T-helper 2 cell treated with Interferon-gamma antibody and Interleukin-4, amounts not matched to agents 5 μg/mL and 100 μg/mL, for 36 hours (primary cell): ENCODE measurements at places on chromosomes 16 and 17.
A peak's percentile ranks its signal among the peaks of the same experiment; 100 is the strongest.

DNA sequence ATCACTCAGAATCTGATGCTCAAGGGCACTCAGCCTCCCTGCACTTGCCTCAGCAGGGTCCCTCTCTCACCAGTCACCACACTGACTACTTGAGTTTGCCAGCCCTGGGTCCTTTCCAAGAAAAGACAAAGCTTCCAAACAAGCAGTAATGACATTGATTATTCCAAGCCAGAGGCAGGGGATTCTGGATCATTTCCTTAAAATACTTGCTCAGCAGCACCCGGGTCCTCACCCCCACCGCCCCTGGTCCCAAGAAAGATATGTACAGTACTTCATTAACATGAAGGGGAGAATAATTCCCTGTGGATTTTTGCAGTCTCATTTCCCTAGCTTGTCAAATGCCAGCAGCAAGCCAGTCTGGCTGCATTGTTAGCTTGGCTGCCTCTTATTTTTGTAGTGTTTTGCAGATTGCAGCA is 83.2 kb upstream of the GNAO1 start:
- DNase-seq, result no peak

DNA sequence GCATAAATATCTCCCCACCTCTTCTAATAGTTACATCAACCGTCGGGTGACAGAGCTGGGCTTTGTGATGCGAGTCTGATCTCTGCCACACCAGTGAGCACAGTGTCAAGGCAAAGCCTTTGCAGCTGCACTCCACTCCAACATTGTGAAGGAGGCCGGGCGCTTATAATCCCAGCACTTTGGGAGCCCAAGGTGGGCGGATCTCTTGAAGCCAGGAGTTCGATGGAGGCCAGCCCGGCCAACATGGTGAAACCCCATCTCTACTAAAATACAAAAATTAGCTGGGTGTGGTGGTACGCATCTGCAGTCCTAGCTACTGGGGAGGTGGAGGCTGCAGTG is 18.9 kb downstream of the CYB5D2 start:
- DNase-seq, result no peak

- DNase-seq, result no peak
Measured at GRCh38 chr17:72976971-72977770, 115.3 kb downstream of the SLC39A11 start.

DNA sequence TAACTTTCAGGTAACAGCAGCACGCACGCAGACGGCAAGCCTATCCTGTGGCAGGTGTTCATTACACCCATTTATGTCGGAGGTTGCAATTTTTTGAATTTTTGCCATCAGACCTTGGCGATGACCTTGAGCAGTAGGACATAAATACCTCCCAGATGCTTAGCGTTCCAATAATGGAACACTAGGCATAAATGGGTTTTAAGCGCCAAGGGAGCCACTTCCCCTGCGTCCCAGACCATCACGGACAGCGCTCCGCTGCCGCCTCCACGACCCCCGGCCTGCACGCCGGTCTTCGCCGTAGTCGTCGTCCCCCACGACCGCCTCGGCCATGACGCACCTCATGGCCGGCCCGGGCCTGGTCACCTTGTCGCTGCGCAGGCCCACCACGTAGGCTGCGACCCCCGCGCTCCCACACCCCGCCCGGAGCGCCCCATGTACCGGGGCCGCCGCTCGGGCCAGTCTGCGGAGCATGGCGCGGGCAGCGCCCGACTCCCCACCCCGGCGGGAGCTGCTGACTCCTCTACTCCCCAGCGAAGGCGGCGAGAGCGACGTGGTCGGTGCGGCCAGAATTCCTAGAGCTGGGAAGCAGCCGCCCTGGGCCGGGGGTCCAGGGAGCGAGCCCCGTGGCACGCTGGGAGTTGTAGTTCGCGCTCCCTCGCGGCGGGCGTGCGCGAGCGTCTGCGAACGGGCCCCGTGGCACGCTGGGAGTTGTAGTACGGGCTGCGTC is 22.7 kb downstream of the TMEM235 start:
- DNase-seq, result peak; percentile 79

GRCh38 chr17:72822358-72823023 is 270.0 kb downstream of the SLC39A11 start:
- DNase-seq, result no peak

DNA sequence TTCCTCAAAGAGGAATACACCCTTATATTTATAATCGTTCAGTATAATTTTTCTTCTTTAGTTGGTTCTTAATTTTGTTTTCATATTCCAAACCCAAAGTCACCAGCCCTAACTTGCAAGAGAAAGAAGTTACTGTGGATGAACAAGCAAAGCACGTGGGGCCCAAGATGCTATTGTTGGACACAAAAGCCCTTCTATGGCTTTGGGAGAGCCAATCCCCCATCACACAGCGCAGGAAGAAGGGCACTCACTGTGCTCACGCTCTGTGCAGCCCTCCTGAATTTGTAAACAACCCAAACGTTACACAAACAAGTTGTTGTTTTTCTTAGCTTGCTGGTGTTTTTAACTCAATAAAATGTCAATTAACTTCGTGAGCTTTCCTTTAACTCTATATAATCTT is 22.5 kb downstream of the SPPL2C start:
- DNase-seq, result no peak

DNA sequence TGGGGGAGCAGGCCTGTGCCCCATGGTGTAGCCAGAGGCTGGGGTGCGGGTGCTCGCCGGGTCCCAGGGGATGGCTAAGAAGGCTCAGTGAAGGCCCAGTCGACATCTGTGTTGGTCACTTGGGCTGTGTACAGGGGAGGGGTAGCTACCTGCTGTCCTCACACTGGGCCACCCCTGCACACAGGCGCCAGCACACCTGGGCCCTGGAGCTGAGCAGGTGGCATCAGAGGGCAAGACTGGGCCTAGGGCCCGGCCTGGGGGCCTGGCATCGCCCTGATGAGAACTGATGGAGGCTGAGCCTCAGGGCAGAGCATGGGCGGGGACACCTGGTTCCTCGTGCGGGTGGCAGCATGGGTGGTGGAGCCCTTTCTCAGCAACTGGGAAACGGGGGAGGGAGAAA is 870 bp upstream of the CTRB2 start:
- no peak for DNase-seq

DNA sequence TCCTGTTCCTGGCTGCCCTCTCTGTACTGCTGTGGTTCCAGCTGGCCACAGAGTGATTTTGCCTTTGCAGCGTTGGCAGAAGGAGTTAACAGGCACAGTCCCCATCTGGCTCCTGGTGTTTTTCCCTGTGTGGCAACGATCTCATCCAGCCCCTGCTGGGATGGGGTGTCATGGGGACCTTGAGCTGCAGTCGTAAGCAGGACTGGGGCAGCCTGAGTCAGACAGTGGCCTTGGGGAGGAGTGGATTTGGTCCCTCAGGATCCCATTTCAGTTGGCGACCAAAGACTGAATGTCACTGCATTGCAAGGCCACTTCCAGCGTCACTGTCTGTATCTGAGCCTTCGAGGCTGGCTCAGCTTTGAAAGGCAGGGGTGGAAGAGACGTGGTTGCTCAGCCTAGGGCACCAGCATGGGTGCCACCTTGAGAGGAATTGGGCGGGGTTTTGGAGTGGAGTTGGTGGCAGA is 11.9 kb downstream of the TMEM94 start:
- no peak for DNase-seq

DNA sequence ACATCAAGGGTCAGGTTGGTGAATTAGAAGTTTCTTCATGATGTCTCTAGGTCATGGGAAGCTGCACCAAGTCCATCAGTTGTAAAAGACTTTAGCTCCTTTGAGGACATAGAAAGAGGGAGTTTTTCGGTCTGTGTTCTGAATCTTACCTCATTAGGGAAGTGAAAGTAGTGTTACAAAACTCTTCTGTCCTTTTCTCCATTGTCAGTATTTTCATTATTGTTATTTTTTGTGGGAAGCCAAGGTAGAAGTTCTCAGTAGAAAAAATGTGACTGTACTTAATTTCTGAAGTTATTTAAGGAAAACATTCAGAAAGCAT is 24.2 kb downstream of the MAP3K3 start:
- no peak for DNase-seq

GRCh38 chr17:81020767-81021497 is 14.0 kb upstream of the BAIAP2 start:
- DNase-seq, result no peak

GRCh38 chr17:8960325-8961140 is 5.0 kb downstream of the PIK3R5 start:
- DNase-seq, result no peak
